Breast epithelium (tissue), 4 donors: ENCODE measurements at places on chromosomes 5 and 9. TPM values are rescaled to one million over a fixed set of nuclear protein-coding genes. Genes with fewer than 3 reads are reported as not detected.

Gene SYNPO
- total RNA-seq, result 6.3 TPM

Gene TEX48
- total RNA-seq, result not detected

Gene SCGB3A2
- total RNA-seq, result not detected

Gene SOHLH1
- total RNA-seq, result not detected

Gene CTSL
- total RNA-seq, result 147 TPM

Gene KCNMB1
- 0.16 TPM for total RNA-seq

Gene PRELID2
- total RNA-seq, result 23.1 TPM

Gene TMEM171
- total RNA-seq, result 0.64 TPM

DNA sequence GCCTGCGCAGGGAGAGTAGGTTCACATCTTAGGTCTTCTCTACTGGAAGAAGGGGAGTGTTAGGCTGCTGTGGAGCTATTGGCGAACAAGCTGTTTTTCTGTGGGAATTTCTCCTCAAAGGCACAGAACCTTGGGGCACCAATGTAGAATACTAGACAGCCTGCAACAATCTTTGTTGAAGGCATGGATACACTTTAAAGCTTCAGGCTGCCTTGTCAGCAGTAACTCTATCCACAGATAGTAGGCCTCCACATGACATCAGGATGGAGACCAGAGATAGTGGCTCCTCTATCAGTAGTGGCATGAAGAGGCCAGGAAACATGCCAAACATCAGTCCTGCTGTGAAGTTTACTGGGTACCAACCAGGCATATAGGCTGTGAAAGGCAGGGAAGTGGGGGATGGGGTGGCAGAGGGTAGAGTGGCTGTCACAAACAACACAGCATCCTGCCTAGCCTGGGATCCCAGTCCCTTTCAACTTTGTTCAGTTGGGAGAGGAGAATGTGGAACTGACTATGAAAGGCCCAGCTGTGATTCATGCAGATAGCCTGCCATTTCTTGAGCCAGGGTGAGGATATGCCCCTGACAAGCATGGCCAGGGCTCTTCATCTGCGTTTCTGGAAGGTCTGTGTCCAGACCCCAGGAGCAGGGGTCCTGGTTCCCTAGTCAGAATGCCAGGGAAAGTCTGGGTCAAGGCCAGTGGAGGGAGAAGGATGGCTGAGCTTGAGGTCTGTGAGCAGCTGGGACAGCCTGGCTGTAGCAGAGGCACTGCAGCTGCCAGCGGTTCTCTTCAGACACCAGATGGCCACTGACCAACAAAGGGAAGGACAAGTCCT, 1.0 kb upstream of the HK3 start:
- H3K36me3 ChIP-seq, result no peaks in the 10 kb centered on the region
- no peak overlapping the region for H3K4me3 ChIP-seq
- no peak for DNase-seq
- no peaks in the 10 kb centered on the region for H3K27me3 ChIP-seq

- no peaks in the 10 kb centered on the region for H3K27me3 ChIP-seq
- DNase-seq, result no peak
- no peaks in the 10 kb centered on the region for H3K4me1 ChIP-seq
- no peak overlapping the region for H3K4me3 ChIP-seq
- H3K36me3 ChIP-seq, result no peaks in the 10 kb centered on the region
- no peak overlapping the region for H3K27ac ChIP-seq
Measured at GRCh38 chr9:129945314-129945713, 97.7 kb downstream of the FNBP1 start.

- H3K4me3 ChIP-seq, result no peak overlapping the region
- DNase-seq, result no peak
- H3K36me3 ChIP-seq, result no peaks in the 10 kb centered on the region
- H3K4me1 ChIP-seq, result no peaks in the 10 kb centered on the region
- H3K27ac ChIP-seq, result no peak overlapping the region
Measured at GRCh38 chr9:8492024-8492423, 692.4 kb upstream of the DMAC1 start.

- no peak overlapping the region for H3K27ac ChIP-seq
- no peak overlapping the region for H3K4me3 ChIP-seq
- DNase-seq, result no peak
- H3K36me3 ChIP-seq, result no peaks in the 10 kb centered on the region
- H3K4me1 ChIP-seq, result no peaks in the 10 kb centered on the region
Measured at GRCh38 chr9:133639613-133640012, 3.5 kb downstream of the DBH start.

DNA sequence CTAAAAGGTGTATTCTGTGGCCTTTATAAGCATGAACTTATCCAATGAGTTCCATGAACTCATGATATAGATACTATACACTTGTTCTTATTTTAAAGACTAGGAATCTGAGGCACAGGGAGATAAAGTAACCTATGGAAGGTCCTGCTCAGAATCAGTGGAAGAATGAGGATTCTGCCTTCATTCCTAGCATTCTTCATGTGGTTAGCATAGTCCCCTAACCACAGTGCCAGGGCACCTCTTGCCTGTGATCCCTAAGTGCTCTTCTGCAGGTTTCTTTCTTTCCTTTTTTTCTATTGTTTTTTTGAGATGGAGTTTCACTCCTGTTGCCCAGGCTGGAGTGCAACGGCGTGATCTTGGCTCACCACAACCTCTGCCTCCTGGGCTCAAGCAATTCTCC, 174.1 kb downstream of the C9orf152 start:
- no peak overlapping the region for H3K27ac ChIP-seq
- no peaks in the 10 kb centered on the region for H3K36me3 ChIP-seq
- DNase-seq, result no peak
- H3K4me1 ChIP-seq, result no peaks in the 10 kb centered on the region
- H3K4me3 ChIP-seq, result no peak overlapping the region

DNA sequence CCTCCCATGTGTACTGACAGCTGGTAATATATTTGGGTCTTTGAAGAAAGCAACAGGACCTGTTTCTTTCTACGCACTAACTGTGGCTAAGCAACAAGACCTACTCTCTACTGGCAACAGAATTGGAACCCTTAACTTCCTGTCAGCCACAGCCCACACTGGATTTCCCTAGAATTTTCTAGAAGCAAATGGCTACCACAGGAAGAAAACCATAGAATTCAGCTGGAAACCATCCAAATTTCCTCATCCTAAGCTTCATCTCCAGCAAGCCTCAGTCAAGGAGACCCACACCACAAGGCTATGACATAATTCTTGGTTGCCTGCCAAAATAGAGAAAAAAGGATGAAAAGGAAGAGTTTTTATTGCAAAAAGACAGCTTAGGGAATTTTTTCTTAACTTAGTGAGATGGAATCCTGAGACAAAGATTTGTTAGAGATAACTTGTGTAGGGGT, 171.8 kb upstream of the TNC start:
- no peaks in the 10 kb centered on the region for H3K36me3 ChIP-seq
- H3K4me1 ChIP-seq, result no peaks in the 10 kb centered on the region
- no peak overlapping the region for H3K27ac ChIP-seq
- no peaks in the 10 kb centered on the region for H3K27me3 ChIP-seq
- H3K4me3 ChIP-seq, result no peak overlapping the region
- DNase-seq, result no peak

- no peaks in the 10 kb centered on the region for H3K36me3 ChIP-seq
- H3K27me3 ChIP-seq, result no peaks in the 10 kb centered on the region
- DNase-seq, result no peak
Measured at GRCh38 chr5:160542281-160542680, 120.6 kb downstream of the PTTG1 start.

- H3K36me3 ChIP-seq, result no peaks in the 10 kb centered on the region
- peaks cover 10% of the 10 kb centered on the region for H3K27me3 ChIP-seq
- no peak overlapping the region for H3K27ac ChIP-seq
- H3K4me3 ChIP-seq, result no peak overlapping the region
Measured at GRCh38 chr9:36942891-36943290, 91.2 kb downstream of the PAX5 start.

- no peaks in the 10 kb centered on the region for H3K27me3 ChIP-seq
- DNase-seq, result no peak
Measured at GRCh38 chr9:21513431-21513830, 31.3 kb upstream of the IFNE start.

DNA sequence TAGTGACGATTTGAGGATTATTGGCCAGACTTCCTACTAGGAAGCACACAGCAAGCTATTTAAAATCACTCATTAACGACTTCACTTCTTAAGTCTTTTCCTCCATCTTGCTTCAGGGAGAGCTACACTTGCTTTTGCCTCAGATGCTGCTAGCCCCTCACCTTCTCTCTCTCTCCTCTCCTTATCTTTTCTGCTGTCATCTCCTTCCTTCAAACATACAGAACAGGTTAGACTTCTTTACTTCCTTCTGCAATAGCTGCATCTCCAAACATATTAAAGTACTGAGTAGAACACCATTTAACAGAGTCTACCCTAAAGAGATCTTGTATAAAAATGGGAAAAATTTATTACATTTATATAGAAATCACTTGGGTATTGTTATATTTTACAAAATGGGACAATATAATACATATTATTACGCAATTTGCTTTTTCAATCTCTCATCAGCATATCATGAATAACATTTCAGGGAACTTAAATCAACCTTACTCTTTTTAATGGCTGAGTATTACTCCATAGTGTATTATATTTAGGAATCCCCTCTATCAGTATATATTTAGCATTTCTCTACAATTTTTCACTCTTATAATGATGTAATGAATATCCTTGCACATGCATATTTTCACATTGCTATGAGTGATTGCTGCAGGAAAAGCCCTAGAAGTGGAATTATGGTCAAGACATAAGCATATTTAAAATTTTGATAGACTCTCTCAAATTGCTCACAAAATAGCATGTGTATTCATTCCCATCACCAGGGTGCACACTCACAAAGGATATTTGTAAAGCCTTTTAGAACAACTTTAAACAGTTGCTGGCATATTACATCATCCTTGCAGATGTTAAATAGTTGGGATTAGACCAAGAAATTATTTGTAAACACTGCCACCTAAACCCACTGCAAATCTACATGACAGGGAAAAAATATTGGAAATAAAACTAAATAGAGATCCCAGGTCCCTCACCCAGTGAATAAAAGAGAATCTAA, 164.5 kb upstream of the NFIB start:
- no peak overlapping the region for H3K4me3 ChIP-seq
- H3K27me3 ChIP-seq, result no peaks in the 10 kb centered on the region
- DNase-seq, result no peak
- H3K36me3 ChIP-seq, result no peaks in the 10 kb centered on the region

DNA sequence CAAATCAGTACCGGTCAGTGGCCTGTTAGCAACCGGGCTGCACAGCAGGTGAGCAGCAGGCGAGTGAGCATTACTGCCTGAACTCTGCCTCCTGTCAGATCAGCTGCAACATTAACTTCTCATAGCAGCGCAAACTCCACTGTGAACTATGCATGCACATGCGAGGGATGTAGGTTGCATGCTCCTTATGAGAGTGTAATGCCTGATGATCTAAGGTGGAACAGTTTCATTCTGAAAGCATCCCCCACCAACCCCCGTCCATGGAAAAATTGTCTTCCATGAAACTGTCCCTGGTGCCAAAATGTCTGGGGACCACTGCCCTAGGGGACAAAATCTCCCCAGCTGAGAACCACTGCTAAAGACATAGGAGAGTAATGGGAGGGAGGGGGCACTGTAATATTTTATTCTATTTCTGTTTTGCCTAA, 51.1 kb downstream of the P4HA2 start:
- no peaks in the 10 kb centered on the region for H3K27me3 ChIP-seq
- H3K27ac ChIP-seq, result no peak overlapping the region
- no peaks in the 10 kb centered on the region for H3K36me3 ChIP-seq
- no peak for DNase-seq

- no peaks in the 10 kb centered on the region for H3K4me1 ChIP-seq
- no peaks in the 10 kb centered on the region for H3K36me3 ChIP-seq
- DNase-seq, result peak; percentile 55
- H3K27me3 ChIP-seq, result no peaks in the 10 kb centered on the region
Measured at GRCh38 chr9:120856700-120857099, 14.0 kb upstream of the PSMD5 start.

- H3K4me1 ChIP-seq, result no peaks in the 10 kb centered on the region
- no peak for DNase-seq
- H3K27ac ChIP-seq, result no peak overlapping the region
Measured at GRCh38 chr9:120886490-120886967, 9.5 kb upstream of the PHF19 start.

DNA sequence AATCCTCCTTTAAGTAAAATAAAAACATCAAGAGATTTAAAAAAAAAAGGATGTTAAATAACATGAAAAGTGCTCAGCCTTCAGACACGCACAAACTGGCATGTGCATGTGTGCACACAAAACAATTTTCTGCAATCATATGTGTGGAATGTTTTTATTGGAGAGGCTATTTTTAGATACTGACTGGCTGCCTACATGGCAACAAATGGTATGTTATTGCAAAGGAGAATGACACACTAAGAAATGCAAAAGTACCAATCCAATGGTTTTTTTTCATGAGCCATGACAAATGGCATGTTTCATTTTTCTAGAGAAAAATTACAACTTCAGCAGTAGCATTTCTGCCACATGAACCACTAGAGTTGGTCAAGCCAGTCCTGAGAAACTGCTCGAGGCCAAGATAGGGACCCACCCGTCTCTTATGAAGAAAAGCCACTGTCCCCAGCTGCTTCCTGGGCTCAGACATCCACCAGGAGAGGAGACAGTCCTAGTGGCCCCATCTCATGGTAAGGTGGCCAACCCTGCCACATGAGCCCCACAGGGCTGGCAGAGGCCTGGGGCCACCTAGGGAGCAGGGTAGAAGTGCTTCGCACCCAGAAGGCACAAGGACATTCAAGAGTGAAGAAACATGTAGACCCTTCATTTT, 116.4 kb downstream of the MYO10 start:
- no peak for DNase-seq
- H3K4me3 ChIP-seq, result no peak overlapping the region
- no peaks in the 10 kb centered on the region for H3K4me1 ChIP-seq
- H3K27me3 ChIP-seq, result no peaks in the 10 kb centered on the region
